CD4-positive, alpha-beta memory T cell (primary cell): ENCODE measurements at places on chromosomes 4 and X.
A peak's percentile ranks its signal among the peaks of the same experiment; 100 is the strongest.

GRCh38 chr4:183635321-183635720 is 23.7 kb downstream of the RWDD4 start:
- no peaks in the 10 kb centered on the region for H3K4me1 ChIP-seq
- H3K27me3 ChIP-seq, result no peaks in the 10 kb centered on the region
- DNase-seq, result no peak
- H3K4me3 ChIP-seq, result no peak overlapping the region

GRCh38 chrX:149691794-149692193 is 20.1 kb upstream of the MAGEA11 start:
- H3K36me3 ChIP-seq, result no peaks in the 10 kb centered on the region
- H3K27ac ChIP-seq, result no peak overlapping the region
- DNase-seq, result no peak

GRCh38 chr4:77418333-77418732 is 187.3 kb upstream of the CXCL13 start:
- no peak for DNase-seq
- no peak overlapping the region for H3K4me3 ChIP-seq
- no peaks in the 10 kb centered on the region for H3K36me3 ChIP-seq
- no peaks in the 10 kb centered on the region for H3K27me3 ChIP-seq
- H3K27ac ChIP-seq, result no peak overlapping the region

DNA sequence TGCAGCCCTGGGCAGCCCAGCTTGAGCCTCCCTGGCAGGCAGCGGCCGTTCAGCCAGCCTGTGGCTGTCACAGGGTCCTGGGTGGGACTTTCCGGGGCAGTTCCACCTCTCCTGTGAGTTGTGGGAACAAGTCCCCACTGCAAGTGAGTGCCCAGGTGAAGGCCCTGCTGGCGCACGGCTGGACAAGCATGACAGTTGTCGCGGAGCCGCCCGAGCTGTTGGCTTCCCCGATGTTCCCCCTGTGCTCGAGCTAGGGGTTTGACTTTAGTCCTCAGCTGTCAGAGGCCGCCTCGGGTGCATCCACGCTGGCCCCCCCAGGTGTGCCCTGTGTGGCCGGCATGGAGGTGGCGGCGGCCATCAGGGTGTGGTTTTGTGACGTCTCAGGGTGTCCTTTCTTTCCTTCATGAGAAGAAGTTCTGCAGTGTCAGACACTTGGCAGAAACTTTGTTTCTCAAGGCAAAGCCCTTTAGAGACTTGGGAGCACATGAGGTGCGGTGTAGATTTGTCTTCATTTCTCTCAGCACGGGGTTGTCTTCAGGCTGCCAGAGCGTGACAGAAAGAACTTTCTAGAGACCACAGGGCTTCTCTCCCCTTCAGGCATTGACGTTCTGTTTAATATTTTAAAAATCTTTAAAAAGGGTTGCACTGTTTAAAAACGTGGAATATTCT is 69.4 kb upstream of the HGFAC start:
- peaks cover 32% of the 10 kb centered on the region for H3K4me1 ChIP-seq
- H3K27ac ChIP-seq, result no peak overlapping the region
- DNase-seq, result no peak
- no peak overlapping the region for H3K4me3 ChIP-seq
- H3K36me3 ChIP-seq, result no peaks in the 10 kb centered on the region

GRCh38 chr4:99079625-99080295 is 8.8 kb downstream of the ADH5 start:
- H3K27me3 ChIP-seq, result no peaks in the 10 kb centered on the region
- H3K36me3 ChIP-seq, result peaks cover 65% of the 10 kb centered on the region
- no peak overlapping the region for H3K27ac ChIP-seq
- no peak overlapping the region for H3K4me3 ChIP-seq
- no peaks in the 10 kb centered on the region for H3K4me1 ChIP-seq
- no peak for DNase-seq

DNA sequence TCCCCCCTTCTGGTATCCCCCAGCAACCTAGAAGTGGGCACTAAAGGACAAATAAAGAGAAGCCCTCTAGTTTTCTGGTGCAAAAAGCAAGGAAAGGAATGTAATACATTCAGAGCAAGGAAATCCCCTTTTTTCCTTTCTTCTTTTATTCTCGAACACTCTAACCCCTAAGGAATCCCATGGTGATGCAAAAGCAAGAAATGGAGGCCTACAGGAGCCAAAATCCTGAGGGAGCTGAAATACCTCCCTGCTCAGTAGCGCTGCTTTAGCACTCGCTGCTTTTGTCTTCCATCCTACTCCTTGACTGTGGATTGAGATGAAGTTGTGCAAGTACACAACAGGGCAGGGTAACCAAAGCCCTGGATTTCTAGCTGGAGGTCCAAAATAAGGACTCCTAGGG is 251.0 kb downstream of the PRDM5 start:
- no peaks in the 10 kb centered on the region for H3K4me1 ChIP-seq
- DNase-seq, result no peak
- H3K27me3 ChIP-seq, result no peaks in the 10 kb centered on the region
- H3K27ac ChIP-seq, result no peak overlapping the region
- H3K4me3 ChIP-seq, result no peak overlapping the region
- no peaks in the 10 kb centered on the region for H3K36me3 ChIP-seq

- no peaks in the 10 kb centered on the region for H3K4me1 ChIP-seq
- H3K36me3 ChIP-seq, result no peaks in the 10 kb centered on the region
- H3K27ac ChIP-seq, result no peak overlapping the region
- no peaks in the 10 kb centered on the region for H3K27me3 ChIP-seq
Observed at GRCh38 chr4:100630341-100630740, 112.5 kb upstream of the EMCN start.

- H3K36me3 ChIP-seq, result no peaks in the 10 kb centered on the region
- no peaks in the 10 kb centered on the region for H3K27me3 ChIP-seq
- H3K27ac ChIP-seq, result no peak overlapping the region
- no peak for DNase-seq
Observed at GRCh38 chrX:15856222-15856587, 1.6 kb upstream of the AP1S2 start.

DNA sequence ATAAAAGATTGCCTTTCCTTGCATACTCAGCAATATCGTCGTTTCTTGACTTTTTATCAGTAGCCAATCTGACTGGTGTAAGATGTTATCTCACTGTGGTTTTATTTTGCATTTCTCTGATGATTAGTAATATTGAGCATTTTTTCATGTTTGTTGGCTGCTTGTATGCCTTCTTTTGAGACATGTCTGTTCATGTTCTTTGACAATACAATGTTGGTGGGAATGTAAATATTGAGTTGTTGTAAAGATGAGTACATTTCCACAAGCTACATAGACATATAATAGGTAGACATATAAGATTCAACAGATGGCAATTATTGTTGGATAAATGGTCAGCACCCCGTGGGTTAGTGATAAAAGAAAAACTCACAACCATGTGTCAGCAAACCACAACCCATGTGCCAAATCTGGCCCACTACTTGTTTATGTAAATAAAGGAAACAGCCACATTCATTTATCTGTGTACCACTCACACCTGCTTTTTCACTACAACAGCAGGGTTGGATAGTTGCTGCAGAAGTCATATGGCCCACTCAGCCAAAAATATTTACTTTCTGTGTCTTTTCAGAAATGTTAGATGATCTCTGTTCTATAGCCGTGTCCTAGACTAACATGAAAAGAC is 153.1 kb upstream of the VCX start:
- H3K27me3 ChIP-seq, result no peaks in the 10 kb centered on the region
- no peak overlapping the region for H3K4me3 ChIP-seq
- DNase-seq, result no peak
- H3K36me3 ChIP-seq, result no peaks in the 10 kb centered on the region
- no peak overlapping the region for H3K27ac ChIP-seq

DNA sequence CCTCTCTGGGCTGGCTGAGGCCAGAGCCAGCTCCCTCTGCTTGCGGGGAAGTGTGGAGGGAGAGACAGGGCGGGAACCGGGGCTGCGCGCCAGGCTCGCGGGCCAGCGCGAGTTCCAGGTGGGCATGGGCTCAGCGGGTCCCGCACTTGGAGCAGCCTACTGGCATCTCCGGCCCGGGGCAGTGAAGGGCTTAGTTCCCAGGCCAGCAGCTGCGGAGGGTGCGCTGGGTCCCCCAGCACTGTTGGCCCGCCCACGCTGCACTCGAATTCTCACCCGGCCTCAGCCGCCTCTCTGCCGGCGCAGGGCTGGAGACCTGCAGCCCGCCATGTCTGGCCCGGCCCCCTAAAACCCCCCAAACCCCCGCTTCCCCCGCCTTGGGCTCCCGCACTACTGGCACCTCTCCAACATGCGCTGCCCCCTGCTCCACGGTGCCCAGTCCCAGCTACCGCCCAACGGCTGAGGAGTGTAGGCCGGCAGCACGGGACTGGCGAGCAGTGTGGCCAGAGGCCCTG is 33.8 kb upstream of the FAT4 start:
- no peak overlapping the region for H3K4me3 ChIP-seq
- DNase-seq, result no peak
- no peaks in the 10 kb centered on the region for H3K27me3 ChIP-seq
- no peaks in the 10 kb centered on the region for H3K36me3 ChIP-seq

DNA sequence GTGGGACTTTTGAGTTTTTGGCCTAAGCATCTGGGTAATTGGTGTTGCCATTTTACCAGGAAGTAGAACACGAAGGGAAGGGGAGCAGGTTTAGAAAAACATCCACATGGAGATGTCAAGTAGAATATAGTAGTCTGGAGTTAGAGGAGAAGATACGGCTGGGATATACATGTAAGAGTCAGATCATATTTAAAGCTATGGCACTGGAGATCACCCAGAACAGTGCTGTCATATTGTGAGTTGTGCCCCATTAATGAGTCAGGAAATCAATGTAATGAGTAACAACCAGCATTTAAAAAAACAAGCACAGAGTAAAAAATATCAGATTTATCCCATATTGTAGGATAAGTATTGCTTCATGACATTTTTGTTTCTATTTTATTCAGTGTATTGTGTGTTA is 4.2 kb downstream of the GSTCD start:
- no peak overlapping the region for H3K4me3 ChIP-seq
- H3K27ac ChIP-seq, result no peak overlapping the region
- H3K27me3 ChIP-seq, result no peaks in the 10 kb centered on the region
- H3K4me1 ChIP-seq, result peaks cover 14% of the 10 kb centered on the region

- H3K27ac ChIP-seq, result no peak overlapping the region
- H3K27me3 ChIP-seq, result no peaks in the 10 kb centered on the region
- no peak for DNase-seq
- H3K4me1 ChIP-seq, result no peaks in the 10 kb centered on the region
- no peak overlapping the region for H3K4me3 ChIP-seq
Observed at GRCh38 chr4:26242451-26242850, 78.4 kb upstream of the RBPJ start.

DNA sequence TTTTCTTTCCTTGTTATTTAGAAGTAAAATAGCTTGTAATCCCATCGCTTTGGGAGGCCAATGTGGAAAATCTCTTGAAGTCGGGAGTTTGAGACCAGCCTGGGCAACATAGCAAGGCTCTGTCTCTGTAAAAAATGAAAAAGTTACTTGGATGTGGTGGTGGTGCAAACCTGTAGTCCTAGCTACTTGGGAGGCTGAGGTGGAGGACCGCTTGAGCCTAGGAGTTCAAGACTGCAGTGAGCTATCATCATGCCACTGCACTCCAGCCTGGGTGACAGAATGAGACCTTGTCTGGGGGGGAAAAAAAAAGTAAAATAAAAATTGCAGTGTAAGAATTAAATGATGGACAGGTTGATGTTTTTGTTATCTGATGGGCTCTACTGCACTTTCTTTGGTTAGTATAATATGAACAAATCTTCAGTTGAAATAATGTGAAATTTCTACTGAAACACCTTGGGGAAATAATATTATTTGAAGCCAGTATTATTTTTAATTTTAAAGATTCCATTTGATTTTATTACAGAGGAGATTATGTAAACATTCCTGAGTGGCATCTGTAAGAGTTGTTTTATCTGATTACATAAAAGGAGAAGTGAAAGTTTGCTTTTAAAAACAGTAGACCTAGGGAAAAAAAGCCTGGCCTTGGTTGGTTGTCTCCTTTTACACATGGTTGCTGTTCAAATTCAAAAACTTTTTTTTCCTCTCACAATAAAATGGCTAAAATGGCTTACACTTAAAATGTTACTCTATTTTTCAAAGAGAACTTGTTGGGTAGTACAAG is 10.5 kb upstream of the NDUFC1 start:
- H3K4me3 ChIP-seq, result no peak overlapping the region
- peaks cover 72% of the 10 kb centered on the region for H3K4me1 ChIP-seq
- no peaks in the 10 kb centered on the region for H3K36me3 ChIP-seq
- no peaks in the 10 kb centered on the region for H3K27me3 ChIP-seq
- H3K27ac ChIP-seq, result no peak overlapping the region

DNA sequence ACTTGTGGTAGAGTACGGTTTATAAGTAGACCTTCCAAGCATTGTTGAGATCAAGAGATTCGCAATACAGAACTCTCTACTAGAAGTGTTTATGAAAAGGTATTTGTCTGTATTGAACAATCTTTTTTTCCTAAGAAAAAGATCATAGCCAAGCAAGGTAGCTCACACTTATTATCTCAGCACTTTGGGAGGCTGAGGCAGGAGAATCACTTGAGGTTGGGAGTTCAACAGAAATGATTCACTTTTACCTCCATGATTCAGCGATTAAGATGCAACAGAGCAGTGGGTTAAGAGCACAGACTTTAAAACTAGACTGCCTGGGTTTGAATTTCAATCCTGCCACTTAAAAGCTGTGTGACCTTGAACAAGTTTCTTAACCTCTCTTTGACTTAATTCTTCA is 74.3 kb downstream of the TMEM156 start:
- no peaks in the 10 kb centered on the region for H3K27me3 ChIP-seq
- H3K4me3 ChIP-seq, result no peak overlapping the region
- DNase-seq, result no peak
- H3K36me3 ChIP-seq, result no peaks in the 10 kb centered on the region
- peaks cover 10% of the 10 kb centered on the region for H3K4me1 ChIP-seq
- H3K27ac ChIP-seq, result no peak overlapping the region

DNA sequence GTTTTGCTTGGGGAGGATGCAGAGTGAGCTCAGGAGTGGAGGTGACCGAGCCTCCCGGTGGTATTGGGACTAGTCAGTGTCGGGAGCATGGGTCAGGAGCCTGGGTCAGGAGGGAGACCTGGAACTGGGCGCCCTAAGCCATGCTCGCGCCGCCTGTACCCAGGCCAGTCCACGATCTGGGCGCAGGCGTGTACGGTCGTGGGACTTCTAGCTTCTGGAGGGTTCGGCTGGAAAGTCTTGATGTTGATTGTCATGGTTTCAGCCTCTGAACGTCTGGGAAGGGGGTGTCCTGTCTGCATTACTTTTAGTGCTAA is 244 bp downstream of the EIF2S3 start:
- no peaks in the 10 kb centered on the region for H3K27me3 ChIP-seq
- no peak overlapping the region for H3K27ac ChIP-seq
- peak overlapping the region; percentile 76 for H3K4me3 ChIP-seq
